ENCODE measurements at places on chromosomes 2 and 18. TPM values are rescaled to one million over a fixed set of nuclear protein-coding genes. Genes with fewer than 3 reads are reported as not detected.

- H3K27me3 ChIP-seq: no peaks in the 10 kb centered on the region
- H3K4me1 ChIP-seq: no peaks in the 10 kb centered on the region
- H3K27ac ChIP-seq: no peak overlapping the region
- DNase-seq: no peak
- no peak overlapping the region for H3K4me3 ChIP-seq
- H3K36me3 ChIP-seq: no peaks in the 10 kb centered on the region
Measured at GRCh38 chr2:127231130-127231865, 11.2 kb upstream of the CYP27C1 start.

- DNase-seq: no peak
- H3K27ac ChIP-seq: peak overlapping the region; percentile 83
- H3K4me1 ChIP-seq: peaks cover 5% of the 10 kb centered on the region
- H3K27me3 ChIP-seq: no peaks in the 10 kb centered on the region
Measured at GRCh38 chr2:237348281-237348865, 65.6 kb downstream of the COL6A3 start.

DNA sequence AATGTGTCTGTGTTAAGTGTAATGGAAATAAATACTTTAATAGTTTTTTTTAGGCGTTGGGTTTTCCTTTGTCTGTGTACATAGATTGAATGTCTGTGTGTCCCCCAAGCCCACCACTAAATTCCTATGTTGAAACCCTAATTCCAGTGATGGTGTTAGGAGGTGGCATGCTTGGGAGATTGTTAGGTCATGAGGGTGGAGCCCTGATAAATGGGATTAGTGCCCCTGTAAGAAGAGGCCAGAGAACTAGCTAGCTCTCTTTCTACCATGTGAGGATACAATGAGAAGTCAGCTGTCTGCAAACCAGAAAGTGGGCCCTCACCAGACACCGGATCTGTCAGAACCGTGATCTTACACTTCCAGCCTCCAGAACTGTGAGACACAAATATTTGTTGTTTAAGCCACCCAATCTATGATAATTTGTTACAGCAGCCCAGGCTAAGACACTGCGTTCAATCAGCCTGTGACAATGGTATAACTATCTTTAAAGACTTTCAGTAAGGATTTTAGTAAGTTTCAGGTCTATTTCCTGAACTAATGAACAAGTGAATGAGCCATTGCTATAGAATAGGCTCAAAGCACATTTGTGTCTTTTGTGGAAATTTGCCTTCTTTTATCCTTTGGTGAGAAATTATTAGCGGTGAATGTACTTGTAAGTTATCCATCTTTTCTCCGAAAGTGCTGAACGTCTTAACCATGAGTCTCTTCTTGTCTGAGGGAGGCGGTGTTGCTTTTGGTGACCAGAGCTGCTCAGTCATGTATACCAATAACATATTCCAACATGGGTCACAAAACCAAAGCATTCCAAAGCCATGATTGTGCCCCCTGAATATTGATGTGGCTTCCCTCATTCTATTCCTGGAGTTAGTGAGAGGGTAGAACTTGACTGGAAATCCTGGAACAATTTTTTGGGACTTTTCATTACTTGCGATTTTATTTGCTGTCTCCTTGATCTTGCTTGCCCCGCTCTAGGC lies 29.6 kb upstream of the IL1R1 start:
- no peaks in the 10 kb centered on the region for H3K4me1 ChIP-seq
- no peak overlapping the region for H3K27ac ChIP-seq
- no peaks in the 10 kb centered on the region for H3K36me3 ChIP-seq
- DNase-seq: no peak
- H3K27me3 ChIP-seq: no peaks in the 10 kb centered on the region
- no peak overlapping the region for H3K4me3 ChIP-seq

Gene CCDC85A
- 13.8 TPM for total RNA-seq

Gene SLC5A7
- 0.28 TPM for total RNA-seq

DNA sequence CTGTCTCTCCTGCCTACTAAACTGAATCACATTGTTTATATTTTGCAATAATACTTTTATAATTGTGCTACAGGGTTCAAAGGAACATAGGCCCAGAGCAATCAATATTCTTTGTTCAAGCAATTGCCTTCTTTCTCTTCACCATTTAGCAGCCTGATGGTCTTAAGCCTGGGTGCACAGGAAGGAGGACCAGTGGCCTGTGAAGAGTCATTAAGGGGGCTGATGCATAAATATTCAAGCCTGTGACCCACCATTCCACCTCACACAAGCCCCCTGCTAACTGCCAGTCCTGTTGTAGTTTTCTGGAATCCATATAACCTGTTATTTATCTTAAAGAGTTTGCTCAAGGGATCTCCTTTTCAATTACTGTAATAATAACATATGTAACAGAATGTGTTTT lies 56.0 kb downstream of the ABCA12 start:
- no peaks in the 10 kb centered on the region for H3K36me3 ChIP-seq
- H3K27me3 ChIP-seq: no peaks in the 10 kb centered on the region
- DNase-seq: no peak
- no peak overlapping the region for H3K4me3 ChIP-seq

GRCh38 chr2:238125127-238125885 lies 13.2 kb upstream of the KLHL30 start:
- H3K36me3 ChIP-seq: no peaks in the 10 kb centered on the region
- H3K4me3 ChIP-seq: no peak overlapping the region
- no peaks in the 10 kb centered on the region for H3K4me1 ChIP-seq
- H3K27ac ChIP-seq: no peak overlapping the region
- no peak for DNase-seq

DNA sequence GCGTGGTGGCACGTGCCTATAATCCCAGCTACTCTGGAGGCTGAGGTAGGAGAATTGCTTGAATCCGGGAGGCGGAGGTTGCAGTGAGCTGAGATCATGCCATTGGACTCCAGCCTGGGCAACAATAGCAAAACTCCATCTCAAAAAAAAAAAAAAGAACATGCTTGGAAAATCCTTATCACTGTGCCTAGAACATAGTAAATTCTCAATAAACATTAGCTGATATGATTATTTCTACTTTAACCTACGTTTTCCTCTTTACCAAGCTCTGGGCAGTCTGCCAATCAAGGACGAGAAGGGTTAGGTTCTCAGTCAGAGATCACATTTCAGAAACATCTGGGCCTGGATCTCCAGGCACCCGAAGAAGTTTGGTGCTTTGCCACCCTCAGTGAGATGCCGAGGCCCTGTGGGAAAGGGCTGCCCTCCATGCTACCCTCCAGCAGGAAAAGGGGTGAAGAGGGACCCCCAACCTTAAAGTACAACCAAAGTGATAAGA lies 107.7 kb downstream of the BCL11A start:
- no peak overlapping the region for H3K27ac ChIP-seq
- DNase-seq: no peak
- H3K4me3 ChIP-seq: no peak overlapping the region
- H3K36me3 ChIP-seq: no peaks in the 10 kb centered on the region
- no peaks in the 10 kb centered on the region for H3K27me3 ChIP-seq
- no peaks in the 10 kb centered on the region for H3K4me1 ChIP-seq

DNA sequence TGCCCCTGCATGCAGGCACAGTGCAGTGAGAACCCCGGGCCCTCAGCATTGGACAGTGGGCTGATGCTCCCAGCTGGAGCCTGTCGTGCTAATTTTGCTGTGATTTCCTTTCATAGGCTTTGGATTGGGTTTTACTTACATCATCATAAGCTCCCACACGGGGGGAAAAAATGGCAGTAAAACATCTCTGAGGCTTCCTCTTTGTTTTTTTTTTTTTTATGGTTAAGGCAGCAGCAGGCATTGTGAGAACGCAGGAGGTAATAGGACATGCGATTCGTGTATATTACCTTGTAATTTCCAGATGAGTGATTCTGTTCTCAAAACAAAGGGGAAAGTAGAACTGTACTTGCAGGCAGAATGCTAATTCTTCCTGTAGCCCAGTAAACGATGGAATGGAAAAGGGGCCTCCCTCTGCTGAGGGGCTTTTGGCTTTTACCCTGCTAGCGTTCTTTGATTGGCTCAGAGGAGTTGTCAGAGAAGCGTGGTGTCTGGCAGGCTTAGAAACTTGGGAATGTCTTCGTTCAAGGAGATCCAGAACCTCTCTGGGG lies 89.7 kb downstream of the NPAS2 start:
- DNase-seq: no peak
- H3K27me3 ChIP-seq: no peaks in the 10 kb centered on the region
- H3K36me3 ChIP-seq: no peaks in the 10 kb centered on the region
- H3K4me1 ChIP-seq: no peaks in the 10 kb centered on the region

DNA sequence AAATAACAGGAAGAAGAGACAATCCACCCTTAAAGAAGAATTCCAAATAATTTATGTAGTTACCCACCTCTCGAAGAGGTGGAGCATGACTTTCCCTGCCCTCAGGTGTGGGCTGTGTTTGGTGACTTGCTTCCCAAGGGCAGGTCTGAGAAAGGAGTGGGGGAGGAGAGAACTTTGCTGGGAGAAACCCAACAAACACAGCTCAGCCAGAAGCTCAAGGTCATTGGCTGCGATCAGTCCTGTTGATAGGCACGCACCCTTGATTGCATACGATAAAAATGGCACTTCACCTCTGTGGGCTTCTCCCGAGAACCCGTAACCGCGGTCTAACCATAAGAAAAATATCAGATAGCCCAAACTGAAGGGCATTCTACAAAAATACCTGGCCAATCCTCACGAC lies 157.5 kb upstream of the ID2 start:
- no peaks in the 10 kb centered on the region for H3K4me1 ChIP-seq
- no peaks in the 10 kb centered on the region for H3K27me3 ChIP-seq
- no peaks in the 10 kb centered on the region for H3K36me3 ChIP-seq
- H3K27ac ChIP-seq: no peak overlapping the region

DNA sequence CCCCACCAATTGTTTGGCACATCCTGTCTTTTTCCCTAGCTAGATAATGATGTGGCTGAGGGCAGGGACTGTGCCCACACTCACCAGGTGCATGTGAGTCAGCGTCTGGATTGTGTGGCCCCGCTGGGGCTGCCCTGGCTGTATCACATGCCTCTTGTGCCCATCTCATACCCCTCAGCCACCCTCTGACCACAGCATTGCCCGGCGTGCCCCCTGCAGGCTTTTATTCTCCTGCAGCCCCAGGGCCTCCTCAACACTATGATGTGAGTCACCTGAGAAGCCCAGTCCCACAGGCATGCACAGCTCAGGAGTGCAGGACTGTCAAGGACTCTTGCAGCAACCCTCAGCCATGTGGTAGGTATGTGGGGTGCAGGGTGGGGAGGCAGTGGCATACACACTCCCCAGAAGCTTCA lies 14.8 kb upstream of the STEAP3 start:
- H3K36me3 ChIP-seq: no peaks in the 10 kb centered on the region
- no peak overlapping the region for H3K4me3 ChIP-seq
- no peaks in the 10 kb centered on the region for H3K4me1 ChIP-seq
- no peak for DNase-seq
- no peak overlapping the region for H3K27ac ChIP-seq

- H3K27ac ChIP-seq: no peak overlapping the region
- H3K4me1 ChIP-seq: no peaks in the 10 kb centered on the region
- no peaks in the 10 kb centered on the region for H3K36me3 ChIP-seq
- DNase-seq: no peak
- no peaks in the 10 kb centered on the region for H3K27me3 ChIP-seq
Measured at GRCh38 chr2:10765461-10765860, 44.0 kb downstream of the ATP6V1C2 start.

GRCh38 chr2:140808211-140808610 lies 1322.6 kb downstream of the LRP1B start:
- H3K27me3 ChIP-seq: no peaks in the 10 kb centered on the region
- H3K4me1 ChIP-seq: no peaks in the 10 kb centered on the region
- no peak overlapping the region for H3K27ac ChIP-seq
- no peaks in the 10 kb centered on the region for H3K36me3 ChIP-seq
- no peak for DNase-seq

- DNase-seq: peak; percentile 14
- no peak overlapping the region for H3K27ac ChIP-seq
- H3K36me3 ChIP-seq: no peaks in the 10 kb centered on the region
- H3K4me3 ChIP-seq: peak overlapping the region; percentile 4
- peaks cover 3% of the 10 kb centered on the region for H3K4me1 ChIP-seq
Measured at GRCh38 chr2:165794536-165794928, 485 bp upstream of the GALNT3 start.

Gene TUBA3E
- not detected for total RNA-seq

GRCh38 chr18:77102259-77103040 lies 30.1 kb downstream of the MBP start:
- H3K4me3 ChIP-seq: no peak overlapping the region
- H3K27me3 ChIP-seq: no peaks in the 10 kb centered on the region
- peaks cover 28% of the 10 kb centered on the region for H3K4me1 ChIP-seq
- no peaks in the 10 kb centered on the region for H3K36me3 ChIP-seq
- H3K27ac ChIP-seq: peak overlapping the region; percentile 97

DNA sequence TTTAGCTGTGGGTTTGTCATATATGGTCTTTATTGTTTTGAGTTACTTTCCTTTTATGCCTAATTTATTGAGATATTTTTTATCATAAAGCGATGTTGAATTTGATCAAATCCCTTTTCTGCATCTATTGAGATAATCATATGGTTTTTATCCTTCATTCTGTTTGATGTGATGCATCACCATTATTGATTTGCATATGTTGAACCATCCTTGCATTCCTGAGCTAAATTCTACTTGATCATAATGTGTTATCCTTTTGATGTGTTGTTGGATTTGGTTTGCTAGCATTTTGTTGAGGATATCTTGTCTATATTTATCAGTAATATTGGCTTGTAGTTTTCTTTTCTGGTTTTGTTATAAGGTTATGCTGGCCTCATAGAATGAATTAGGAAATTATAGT lies 308.5 kb downstream of the ADCYAP1 start:
- no peaks in the 10 kb centered on the region for H3K4me1 ChIP-seq
- DNase-seq: no peak
- no peak overlapping the region for H3K27ac ChIP-seq
- H3K4me3 ChIP-seq: no peak overlapping the region
- no peaks in the 10 kb centered on the region for H3K36me3 ChIP-seq

DNA sequence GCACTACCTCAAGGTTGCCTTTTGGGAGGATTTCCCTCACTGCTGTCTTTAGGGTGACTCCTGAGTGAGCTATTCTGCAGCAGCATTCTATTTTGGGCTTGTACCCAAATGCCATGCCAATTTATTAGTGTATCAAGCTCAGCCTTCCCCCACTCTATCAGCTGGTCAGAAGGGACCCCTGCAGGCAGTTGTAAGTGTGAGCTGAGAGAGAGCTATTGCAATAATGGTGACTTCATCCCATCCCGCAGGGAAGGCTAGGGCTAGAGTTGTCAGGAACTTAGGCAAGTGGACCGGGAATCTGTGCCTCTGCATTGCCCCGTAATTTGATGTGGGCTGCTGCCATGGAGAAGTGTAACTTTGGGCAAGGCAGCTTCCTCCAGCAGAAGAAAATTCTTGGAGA lies 1.8 kb upstream of the CRYGB start:
- no peak for DNase-seq
- H3K4me1 ChIP-seq: no peaks in the 10 kb centered on the region
- H3K4me3 ChIP-seq: no peak overlapping the region
- H3K27ac ChIP-seq: no peak overlapping the region
- no peaks in the 10 kb centered on the region for H3K36me3 ChIP-seq

Data from uterus (tissue), 4 donors.